ENCODE measurements at places on chromosomes 2 and 18.

GRCh38 chr2:24749069-24749691 lies 44.0 kb downstream of the PTRHD1 start:
- DNase-seq = no peak

DNA sequence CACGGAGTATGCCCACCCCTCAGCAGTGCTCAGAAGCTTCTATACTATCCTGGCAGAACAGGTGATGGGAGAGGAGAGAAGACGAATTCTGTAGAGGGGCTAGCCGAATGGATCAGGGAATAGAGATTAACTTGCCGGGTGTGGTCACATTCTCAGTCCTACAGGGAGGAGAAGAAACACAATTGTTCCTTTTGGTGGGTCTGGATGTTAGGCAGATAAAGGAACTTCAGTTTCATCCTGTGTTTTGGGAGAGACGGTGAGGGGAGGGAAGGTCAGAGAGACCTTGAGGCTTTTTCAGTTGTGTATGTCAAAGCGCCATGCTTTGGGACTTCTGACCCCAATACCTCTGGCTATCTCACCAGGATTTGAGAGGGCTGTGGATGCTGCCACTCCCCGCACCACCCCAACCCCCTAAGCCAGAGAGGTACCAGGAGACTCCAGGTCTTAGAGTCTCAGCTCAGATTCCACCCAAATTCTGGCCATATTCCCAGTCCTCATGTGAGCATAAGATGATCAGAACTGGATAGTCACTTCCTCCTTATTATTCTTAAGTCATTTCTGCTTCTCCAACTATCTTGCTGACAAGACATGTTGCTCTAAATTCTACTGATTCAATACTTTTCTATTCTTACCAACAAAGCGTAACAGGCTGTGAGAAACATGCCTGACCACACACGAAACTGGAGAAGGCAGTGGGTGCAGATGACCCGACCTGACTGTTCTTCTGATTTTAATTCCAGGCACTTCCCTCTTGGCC lies 2.3 kb upstream of the TMEM37 start:
- no peak for DNase-seq

- DNase-seq = no peak
Observed at GRCh38 chr2:69238449-69239031, 148.5 kb downstream of the GFPT1 start.

GRCh38 chr18:21747268-21747667 lies 6.7 kb downstream of the MIB1 start:
- DNase-seq = no peak

DNA sequence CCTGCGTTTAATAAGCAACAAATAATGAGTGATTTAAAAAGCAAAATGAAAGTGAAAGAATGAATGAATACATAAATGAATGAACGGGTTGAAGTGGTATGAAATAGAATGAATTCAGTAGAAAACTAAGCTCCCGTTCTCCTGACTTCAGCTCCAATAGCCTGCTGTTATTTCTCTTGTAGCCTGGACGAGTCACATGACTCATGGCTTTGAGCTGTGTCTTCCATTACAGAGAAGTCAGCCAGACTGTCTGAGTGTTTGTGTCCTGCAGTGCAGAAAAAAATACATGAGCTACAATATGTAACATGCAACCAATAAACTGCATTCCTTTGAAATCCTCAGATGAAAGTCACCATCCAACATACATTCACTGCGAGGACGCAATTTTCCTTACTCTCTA lies 21.2 kb downstream of the SCG2 start:
- DNase-seq = no peak

- DNase-seq = no peak
Observed at GRCh38 chr2:119809339-119810048, 49.8 kb downstream of the PTPN4 start.

DNA sequence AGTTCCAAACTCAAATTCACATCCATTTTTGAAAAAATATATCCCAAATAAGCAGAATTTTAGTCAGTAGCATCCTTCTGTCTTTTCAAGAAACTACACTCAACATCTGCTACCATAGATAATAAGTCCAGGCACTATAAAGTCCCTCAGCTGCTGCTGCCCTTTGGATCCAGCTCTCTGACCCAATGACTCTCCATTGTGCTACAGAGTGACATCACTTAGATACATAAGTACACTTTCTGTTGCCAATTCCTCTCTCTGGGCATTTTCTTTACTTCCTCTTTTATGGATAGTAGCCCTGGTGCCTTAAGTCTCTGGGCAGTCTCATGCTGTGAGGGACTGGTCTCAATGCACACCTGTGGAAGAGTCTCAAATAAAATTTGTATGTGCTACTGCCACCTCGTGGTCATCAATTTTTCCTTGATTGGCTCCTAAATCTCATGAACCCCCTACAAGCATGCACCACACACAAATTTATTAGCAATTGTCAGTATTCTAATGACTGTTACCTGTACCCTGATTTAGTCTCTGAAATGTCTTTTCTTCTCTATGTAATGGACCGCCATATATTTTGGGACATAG lies 219.2 kb downstream of the LRP1B start:
- DNase-seq = peak; percentile 16

DNA sequence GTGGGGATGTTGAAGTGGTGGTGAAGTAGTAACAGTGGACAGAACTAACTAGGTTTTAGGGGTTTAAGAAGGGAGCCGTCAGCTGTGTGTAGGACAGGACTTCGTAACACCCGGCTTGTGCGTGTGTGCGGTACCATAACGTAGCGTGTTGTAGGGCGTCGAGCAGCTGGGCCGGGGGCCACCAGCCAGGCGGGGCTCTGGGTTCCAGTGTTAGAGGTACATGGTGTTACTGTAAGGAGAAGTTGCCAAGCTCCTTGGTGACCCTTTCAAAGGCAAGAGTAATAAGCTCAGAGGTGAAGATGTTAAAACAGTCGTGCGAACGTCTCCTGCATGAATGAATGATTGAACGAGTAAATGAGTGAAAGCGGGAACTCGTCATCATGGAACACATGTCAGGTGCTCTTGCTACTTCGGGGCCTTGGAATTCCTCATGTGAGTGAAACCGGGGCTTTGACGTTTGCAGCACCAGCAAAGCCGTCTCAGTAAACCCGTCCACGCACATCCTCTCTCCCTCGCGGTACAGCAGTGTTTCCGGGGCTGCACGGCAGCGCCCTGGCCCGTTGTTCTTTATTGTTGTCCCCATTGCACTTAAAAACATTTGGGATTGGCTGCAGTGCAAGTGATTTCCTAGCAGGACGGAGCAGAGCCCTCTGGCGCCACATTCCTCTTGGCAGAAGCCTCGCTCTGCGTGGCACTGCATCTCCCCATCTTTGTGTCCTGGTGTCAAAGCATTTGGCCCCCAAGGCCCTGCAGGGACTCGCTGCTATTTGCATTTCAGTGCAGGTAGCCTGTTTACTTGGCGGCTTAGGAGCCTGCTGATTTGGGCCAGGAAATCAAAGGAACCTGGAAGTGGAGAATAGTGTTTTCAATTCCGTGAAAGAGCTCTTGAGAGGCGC lies 115.0 kb downstream of the GBX2 start:
- DNase-seq = no peak

DNA sequence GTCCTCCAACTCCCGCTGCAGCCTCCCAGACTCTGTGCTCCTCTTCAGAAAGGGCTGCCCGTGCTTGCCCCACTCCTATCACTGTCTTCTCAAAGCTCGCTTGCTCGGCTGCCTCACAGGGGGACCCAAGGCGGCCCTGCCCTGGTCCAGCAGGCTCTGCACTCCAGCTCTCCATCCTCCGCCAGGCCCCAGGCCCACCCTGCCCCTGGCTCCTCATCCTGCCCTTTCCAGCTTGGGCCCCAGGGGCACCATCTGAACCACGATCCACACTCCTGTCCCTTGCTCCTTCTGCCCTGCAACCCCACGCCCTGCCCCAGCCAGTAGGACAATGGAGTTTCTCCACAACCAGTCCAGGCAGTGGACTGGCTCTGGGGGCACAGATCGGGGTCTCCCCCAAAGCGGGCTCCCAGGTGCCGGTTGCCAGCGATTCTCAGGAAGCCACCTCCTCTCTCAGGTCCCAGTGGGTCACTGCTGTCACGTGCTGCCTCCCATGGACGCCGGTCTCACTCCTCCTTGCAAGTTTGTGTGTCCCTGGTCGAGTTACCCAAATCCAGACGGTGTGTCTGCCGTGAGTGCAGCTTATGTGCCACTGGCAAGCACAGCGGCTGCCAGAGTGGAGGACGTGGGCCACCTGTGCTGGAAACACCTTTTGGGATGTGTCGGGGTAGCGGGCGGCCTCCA lies 238.5 kb downstream of the HDAC4 start:
- DNase-seq = no peak

GRCh38 chr18:44758861-44759631 lies 78.4 kb downstream of the SETBP1 start:
- DNase-seq = peak; percentile 83

DNA sequence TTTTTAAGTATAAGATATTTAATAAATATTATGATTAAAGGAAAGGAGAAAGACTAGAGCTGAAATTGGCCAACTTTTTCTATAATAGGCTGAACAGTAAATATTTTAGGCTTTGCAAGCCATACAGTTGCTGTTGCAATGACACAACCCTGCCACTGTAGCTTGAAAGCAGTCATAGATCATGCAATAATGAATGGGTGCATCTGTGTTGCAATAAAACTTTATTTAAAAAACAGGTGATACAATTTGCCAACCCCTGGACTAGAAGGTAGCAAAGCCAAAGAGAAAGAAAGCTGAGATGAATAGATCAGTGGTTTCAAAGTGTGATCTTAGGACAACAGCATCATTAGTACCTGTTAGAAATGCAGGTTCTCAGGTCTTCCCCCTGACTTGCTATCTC lies 219.1 kb downstream of the SETBP1 start:
- no peak for DNase-seq

GRCh38 chr2:239021651-239022436 lies 174.0 kb downstream of the TWIST2 start:
- DNase-seq = no peak

- DNase-seq = no peak
Observed at GRCh38 chr18:76451396-76452331, 43.4 kb downstream of the ZNF516 start.

DNA sequence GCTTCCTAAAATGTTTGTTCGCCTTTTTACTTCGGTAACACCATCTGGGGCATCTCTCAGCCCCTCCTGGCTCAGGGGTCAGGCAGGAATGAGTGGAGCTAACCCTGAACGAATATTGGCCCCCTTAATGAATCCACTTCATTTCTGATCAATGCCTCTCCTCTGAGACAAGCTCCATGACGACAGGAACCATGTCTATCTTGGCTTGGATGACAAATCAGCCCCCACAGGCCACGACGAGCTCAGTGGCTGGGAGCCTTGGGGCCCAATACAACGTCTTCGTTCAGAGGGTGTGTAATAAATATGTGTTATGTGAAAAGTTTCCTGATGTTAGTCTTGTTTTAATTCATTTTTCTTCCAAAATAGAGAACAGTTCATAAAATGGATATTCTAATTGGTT lies 133.0 kb downstream of the COL6A3 start:
- no peak for DNase-seq

GRCh38 chr2:218962859-218963492 lies 3.5 kb downstream of the CDK5R2 start:
- peak; percentile 40 for DNase-seq

- no peak for DNase-seq
Observed at GRCh38 chr18:79826966-79827365, 29.2 kb downstream of the KCNG2 start.

GRCh38 chr2:67065046-67065445 lies 332.1 kb upstream of the ETAA1 start:
- no peak for DNase-seq

DNA sequence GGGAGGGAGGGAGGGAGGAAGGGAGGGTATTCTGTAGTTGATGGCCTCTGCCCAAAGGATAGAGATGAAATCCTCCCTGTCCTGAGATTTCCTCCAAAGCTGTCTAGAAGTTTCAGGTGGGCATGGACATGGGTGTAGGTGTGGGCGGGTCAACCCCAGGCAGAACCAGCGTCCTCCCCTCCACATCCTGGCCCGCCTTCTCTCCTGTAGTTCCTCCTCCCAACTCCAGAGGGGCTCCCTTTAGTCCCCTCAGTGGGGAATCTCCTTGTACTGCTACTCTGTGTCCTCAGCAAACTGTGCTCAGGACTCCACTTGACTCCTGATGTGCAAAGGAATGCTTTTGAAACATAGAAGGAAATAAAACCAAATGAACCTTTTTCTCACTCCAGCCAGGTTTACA lies 88.1 kb downstream of the MRPS9 start:
- DNase-seq = no peak

GRCh38 chr2:13401312-13401711 lies 684.6 kb downstream of the TRIB2 start:
- DNase-seq = no peak

DNA sequence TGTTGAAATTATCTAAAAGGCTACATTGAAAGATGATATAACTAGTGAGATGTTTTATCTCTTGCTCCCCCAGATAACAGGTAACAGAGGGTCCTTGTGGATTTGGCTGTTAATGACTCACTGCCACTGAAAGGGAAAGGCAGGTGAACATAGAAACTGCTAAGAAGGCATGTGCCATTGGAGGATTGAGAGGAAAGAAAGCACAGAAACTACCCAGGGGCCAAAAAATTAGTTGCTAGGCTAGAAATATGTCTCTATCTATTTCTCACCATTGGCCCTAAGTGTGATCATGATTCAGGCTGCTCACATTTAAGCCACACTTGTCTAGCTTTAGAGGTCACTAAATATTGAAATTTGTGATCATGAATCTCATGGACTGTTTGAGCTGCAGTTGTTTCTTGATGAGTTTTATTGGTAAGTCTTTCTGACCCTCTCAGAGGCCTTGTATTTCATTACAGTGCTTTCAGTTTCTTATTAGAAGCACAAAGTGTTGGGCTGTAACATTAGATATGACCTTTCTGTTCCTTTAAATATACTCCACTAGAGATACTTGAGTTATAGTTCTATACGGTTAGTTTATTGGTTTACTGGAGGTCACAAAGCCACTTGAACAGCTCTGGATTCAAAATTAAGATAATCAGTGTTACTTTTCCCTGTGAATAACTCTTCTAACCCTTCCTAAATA lies 26.2 kb downstream of the NAB1 start:
- peak; percentile 15 for DNase-seq

DNA sequence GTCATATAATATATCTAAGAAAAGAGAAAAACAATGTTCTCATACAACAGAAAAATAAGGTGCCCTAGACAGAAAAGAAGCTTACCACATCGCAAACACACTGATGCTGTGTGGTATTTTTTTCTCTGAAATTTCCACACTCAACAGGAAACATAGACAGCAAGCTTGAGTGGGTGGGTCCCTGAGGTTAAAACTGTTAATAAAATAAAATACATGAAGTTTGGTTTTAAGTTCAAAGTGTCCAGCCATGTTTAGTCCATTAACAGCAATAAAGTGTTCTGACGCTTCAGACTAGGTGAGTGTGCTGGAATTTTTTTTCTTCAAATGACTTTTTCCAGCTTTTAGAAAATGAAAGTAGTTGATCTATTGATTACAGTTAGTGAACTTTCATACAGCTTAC lies 83.3 kb upstream of the EPB41L5 start:
- DNase-seq = peak; percentile 45

DNA sequence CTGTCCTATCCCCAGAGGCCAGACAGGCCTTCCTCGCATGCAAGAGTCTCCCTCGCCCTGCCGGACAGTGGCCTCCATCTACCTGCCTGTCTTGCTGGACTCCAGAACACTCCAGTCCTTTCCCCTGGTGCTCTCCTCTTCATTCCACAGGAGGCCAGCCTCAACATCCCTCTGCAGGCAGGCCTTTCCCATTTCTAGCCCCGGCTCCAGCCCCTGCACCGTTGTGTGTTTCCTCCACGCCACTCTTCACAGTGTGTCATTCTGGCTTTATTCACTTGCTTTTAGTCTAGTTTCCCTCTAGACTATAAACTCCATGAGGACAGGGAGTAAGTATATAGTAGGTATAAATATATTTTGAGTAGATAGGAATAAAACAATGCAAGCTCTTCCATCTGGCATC lies 81.2 kb downstream of the LOXHD1 start:
- DNase-seq = no peak
